CD4-positive, alpha-beta T cell treated with Interleukin-6 at 100 ng/mL for 8 hours (primary cell): ENCODE measurements at places on chromosomes 1 and 21.

DNA sequence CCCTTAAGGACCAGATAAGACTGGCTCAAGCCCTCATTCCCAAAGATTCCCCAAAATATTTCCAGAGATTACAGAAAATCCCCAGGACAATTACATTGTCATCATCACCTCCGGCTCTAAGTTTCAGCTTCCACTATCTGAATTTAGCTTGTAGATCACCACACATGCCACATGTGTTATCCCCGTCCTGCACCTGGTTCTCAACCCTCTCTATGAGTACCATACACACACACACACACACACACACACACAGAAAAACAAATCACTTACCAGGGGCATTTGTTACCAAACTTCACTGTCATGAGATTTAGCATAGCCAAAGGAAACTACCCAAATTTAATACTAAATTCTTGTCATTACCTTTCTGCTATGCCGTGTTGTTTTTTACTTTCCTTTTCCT is 15.4 kb upstream of the TSPAN1 start:
- DNase-seq = no peak

DNA sequence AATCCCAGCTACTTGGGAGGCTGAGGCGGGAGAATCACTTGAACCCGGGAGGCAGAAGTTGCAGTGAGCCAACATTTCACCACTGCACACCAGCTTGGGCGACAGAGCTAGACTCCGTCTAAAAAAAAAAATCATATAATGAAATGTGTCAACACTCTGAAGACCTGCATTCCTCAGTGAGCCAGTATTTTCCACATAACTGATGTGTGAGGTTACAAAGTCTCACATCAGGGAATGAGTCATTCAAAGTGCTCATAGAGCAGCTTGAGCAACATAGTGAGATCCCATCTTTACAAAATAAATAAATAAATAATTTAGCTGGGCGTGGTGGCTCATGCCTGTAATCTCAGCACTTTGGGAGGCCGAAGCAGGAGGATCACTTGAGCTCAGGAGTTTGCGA is 65.5 kb downstream of the CASZ1 start:
- DNase-seq = no peak

DNA sequence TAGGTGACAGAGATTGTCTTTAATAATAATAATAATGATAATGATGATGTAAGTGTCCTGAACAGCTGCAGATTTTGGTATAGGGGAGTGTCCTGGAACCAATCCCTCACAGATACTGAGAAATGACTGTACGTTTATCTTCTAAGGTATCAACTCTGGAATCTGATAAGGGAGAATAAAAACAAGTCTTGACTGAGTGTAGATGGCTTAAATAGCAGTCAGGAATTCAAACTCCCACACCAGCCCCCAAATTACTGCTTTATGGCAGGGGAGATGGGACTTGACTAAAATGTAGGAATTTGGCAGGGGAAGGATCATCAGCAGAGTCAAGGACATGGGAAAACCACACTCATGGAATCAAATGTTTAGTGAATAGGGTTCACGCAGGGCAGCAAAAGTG is 6.1 kb upstream of the VHLL start:
- DNase-seq = no peak

DNA sequence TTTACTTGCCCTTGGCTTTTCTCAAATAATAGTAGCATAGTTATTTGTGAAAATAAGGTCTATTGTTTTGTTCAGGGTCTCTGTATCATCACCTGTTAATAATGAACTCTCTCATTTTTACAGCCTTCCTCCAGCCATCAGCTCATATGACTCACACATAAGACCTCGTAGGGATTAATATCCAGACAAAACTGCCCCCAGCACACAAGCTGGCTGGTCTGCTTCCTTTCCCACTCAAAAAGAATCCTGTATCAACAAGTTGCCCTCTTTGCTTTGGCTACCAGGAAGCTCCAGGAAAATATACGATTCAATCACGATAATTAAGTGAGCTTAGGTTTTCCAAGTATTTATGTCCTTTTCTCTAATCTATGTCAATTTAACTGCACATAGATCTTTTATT is 119.2 kb downstream of the DMRTB1 start:
- no peak for DNase-seq

- no peak for DNase-seq
Observed at GRCh38 chr1:154179946-154180687, 11.8 kb downstream of the TPM3 start.

- no peak for DNase-seq
Observed at GRCh38 chr1:37634244-37634991, at the start of gene RSPO1. Gene RSPO1 (minus strand): TSS chr1:37634892. CDS start chr1:37629661, 5,231 bp downstream.

DNA sequence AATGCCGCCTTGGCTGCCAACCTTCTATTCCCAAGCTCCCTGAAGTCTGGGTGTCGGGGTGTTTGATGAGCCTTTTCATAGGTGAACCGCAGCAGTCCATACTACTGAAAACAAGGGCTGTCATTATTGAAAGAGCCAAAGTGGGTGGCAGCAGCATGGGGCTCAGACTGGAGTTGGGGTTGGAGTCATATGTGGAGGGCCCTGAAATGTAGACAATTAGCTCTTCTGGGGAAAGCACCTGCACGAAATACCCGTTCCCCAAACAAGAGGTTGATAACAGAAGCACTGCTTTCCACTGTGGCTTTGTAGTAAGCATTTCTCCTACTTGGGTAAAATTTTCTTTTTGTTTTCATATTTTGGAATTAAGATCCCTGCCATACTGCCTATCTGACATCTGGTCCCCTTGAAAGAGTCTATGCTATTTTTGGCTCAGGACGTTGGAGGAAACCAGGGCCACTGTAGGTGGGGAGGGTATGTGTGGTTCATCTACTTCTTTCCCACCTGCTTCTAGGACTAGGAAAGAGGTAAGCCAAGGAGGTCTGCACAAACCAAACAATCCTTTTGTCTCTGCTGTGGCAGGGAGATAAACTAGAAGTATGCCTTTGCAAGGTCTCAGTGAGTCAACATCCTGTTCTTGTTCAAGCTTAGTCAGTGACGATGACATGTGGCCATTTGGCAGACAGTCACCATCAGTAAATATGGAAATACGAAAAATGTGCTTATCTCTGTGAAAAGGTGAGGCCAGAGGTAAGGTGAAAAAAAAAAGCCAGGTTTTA is 197.0 kb upstream of the UBE2U start:
- DNase-seq = no peak

DNA sequence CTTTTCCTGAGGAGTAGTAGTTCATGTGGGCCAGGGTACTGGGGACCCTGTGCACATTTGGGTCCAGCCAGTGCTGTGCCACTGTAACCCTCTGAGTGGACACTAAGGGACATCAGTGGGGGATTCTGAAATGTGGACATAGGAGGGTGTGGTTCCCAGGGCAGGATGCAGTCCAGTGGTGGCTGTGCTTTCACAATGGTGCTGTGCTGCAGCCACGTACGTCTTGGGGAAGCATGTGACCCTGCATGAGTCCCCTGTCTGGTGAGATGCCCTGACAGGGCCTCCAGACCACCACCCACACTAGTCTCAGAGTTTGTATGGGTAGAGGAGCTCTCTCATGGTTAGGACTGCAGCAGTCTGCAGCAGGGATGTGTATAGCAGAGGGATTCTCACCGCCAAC is 37.8 kb upstream of the WNT2B start:
- DNase-seq = no peak

- no peak for DNase-seq
Observed at GRCh38 chr21:25515484-25516405, 91.5 kb downstream of the MRPL39 start.

DNA sequence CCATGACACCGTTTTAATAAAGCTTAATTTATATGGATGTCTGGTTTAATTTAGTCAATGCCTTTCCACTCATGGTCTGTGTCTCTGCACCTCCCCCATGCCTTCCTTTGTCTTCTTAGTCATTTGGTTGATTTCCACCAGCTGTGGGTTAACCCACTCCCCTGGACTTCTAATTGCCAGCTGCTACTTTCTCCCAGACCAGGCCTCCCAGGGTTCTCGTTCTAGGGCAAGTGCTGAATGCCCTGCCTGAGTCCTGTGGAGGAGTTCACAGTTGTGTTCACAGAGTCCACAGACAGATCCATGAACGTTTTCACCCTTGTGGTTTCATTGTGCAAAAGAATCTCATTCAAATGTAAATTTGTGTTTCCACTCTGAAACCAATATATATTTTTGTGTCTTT is 243.4 kb downstream of the NUF2 start:
- DNase-seq = no peak

DNA sequence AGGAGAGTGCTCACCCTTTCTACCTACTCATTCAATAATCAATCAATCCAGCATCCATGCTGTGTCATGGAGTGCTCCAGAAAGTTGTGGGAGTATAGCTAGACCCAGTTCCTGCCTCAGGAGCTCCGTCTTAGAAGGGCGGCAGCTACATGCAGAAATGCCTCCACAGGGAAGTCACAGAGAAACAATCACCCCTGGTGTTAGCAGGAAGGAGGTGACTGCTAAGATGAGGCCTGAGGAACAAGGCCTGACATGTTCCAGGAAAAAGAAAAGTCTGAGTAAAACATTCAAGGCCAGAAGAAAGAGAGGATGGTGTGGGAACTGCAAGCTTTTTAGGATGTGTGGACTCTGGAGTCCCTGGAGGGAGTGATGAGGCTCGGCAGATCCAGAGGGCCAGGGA is 142.5 kb upstream of the MAGI3 start:
- no peak for DNase-seq

DNA sequence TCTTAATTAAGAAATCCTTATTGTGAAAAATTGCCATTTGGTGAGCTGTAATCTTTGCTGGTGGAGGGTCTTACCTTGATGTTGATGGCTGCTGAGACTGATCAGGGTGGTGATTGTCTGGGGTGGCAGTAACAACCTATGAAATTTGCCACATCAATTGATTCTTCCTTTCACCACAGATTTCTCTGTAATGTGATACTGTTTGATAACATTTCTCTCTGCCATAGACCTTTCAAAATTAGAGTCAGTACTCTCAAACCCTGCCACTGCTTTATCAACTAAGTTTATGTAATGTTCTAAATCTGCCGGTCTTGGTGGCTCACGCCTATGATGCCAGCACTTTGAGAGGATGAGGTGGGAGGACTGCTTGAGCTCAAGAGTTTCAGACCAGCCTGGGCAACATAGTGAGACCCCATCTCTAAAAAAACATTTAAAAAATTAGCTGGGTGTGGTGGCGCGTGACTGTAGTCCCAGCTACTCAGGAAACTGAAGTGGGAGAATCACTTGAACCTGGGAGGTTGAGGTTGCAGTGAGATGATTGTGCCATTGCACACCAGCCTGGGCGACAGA is 5.0 kb downstream of the KPNA6 start:
- no peak for DNase-seq

- no peak for DNase-seq
Observed at GRCh38 chr1:202283379-202283844, 58.3 kb downstream of the UBE2T start.

DNA sequence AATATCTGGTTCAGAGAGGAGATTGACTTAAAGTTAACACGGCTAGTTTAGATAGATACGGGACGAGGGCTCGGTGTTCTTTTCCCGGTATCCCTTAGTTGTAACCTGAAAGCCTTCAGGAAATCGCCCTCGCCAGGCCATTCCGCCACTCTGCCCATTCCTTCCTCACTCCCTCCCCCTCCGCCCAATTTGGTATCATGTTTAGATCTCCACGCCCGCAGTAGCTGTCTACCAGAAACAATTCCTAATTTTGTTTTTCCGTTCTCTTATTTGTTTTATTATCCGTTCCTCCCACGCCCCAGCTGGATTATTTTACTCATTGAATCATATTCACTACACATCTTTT is 685 bp upstream of the VAMP4 start:
- DNase-seq = no peak

DNA sequence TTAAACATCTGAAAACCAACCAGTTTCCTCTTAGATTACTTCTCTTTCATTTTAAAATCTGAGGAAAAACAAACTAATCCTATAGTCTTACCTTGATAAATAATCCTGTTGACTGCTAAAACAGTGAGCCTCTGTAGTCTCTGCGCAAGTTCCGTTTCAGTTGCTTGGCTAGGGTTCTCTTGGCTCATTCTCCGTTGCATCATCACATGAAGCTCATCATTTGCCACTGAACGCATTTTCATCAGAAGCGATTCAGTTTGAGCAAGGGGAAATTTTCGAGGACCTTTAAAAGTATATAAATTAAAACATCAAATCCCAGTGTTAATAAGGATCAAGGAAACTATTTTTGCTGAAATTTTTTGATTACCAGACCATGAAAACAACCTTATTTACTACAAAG is 96.7 kb upstream of the GNG4 start:
- DNase-seq = no peak

DNA sequence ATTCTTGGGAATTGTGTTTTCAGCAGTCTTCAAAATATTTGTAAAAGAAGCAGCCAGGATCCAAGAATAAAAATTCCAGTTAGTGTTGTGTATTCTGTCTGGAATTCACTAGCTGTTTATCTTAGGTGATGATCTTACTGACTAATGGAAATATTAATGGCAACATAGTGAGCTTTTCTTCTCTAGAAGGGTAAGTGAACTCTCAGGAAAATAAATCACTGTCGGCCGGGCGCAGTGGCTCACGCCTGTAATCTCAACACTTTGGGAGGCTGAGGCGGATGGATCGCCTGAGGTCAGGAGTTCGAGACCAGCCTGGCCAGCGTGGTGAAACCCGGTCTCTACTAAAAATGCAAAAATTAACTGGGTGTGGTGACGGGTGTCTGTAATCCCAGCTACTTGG is 87.4 kb upstream of the KIF1B start:
- DNase-seq = no peak

GRCh38 chr1:192401825-192402224 is 85.0 kb downstream of the RGS21 start:
- DNase-seq = no peak

GRCh38 chr1:155932081-155932480 is 2.1 kb downstream of the KHDC4 start:
- DNase-seq = no peak

GRCh38 chr1:109739738-109740614 is 862 bp downstream of the GSTM3 start:
- DNase-seq = peak; percentile 71

- no peak for DNase-seq
Observed at GRCh38 chr21:44467859-44468195, 12.5 kb downstream of the LRRC3 start.

GRCh38 chr1:116914667-116915066 is 5.0 kb downstream of the PTGFRN start:
- DNase-seq = no peak

DNA sequence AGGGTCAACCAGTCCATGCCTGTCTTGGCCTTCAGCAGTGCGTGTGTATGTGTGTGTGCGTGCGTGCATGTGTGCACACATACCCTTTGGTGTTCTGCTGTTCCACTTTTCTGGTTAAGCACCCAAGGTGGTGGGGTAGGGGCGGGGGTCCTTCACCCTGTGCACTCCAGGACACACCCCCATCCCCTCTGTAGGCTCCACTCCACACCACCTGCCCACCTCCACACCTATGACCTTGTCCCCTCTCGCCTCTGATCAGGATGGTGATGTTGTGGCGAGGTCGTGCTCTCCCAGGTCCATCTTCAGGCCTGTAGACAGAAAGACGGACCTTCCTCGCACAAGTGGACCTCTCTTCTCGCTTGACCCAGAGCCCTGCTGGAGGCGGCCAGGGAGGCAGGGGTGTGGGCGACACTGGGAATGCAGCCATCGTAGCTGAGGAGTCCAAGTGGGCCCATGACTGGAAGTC is 44.6 kb downstream of the WDR4 start:
- no peak for DNase-seq
